ENCODE measurements at places on chromosomes 13 and 19.

- DNase-seq = peak; percentile 38
Observed at GRCh38 chr19:37594982-37595382, 306 bp downstream of the ZNF540 start.

DNA sequence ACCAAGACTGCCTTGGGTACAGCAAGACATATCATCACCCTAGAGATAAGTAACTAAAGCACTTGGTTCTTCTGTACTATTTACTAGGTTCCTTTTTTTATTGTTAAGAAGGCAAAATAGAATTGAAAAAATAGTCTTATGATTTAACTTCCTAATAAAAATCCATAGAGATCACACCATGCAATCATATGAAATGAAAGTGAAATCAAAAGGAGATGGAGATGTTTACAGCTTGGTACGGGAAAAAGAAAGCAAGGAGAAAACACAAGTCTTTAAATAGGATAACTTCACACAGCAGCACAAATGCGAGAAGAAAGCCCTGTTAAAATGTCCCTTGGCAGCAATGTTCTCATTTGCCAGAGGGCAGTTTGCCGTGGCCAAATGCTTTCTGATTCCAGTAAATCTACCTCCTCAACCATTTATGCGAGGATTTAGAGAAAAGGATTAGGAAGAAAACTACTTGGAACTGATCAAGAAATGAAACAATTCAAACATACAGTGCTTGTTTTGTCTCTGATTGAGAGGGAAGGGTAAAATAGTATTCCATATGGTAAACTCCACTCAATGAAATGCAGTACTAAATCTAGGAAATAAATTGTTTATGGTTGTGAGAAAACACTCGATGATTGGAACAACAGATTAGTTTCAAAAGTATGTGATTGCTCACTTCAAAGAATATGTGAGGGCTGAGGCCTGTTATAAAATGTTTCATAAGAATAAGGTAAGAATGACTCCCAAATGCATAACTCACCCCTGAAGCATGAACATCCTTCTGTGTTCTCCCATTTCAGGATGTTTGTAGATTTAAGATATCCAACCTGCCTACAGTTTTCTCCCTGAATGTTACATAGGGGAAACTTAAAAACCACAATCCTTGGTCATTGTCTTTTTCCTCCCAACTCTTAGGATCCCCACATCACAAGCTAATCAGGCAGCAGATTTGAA, 487.8 kb downstream of the DACH1 start:
- DNase-seq = no peak

GRCh38 chr19:17686023-17686521, 2.1 kb downstream of the UNC13A start:
- no peak for DNase-seq

- DNase-seq = no peak
Observed at GRCh38 chr19:50181121-50181520, 18.0 kb upstream of the IZUMO2 start.

GRCh38 chr19:996051-996838, 4.0 kb upstream of the GRIN3B start:
- peak; percentile 53 for DNase-seq

- DNase-seq = no peak
Observed at GRCh38 chr19:6822311-6822670, 49.8 kb downstream of the VAV1 start.

DNA sequence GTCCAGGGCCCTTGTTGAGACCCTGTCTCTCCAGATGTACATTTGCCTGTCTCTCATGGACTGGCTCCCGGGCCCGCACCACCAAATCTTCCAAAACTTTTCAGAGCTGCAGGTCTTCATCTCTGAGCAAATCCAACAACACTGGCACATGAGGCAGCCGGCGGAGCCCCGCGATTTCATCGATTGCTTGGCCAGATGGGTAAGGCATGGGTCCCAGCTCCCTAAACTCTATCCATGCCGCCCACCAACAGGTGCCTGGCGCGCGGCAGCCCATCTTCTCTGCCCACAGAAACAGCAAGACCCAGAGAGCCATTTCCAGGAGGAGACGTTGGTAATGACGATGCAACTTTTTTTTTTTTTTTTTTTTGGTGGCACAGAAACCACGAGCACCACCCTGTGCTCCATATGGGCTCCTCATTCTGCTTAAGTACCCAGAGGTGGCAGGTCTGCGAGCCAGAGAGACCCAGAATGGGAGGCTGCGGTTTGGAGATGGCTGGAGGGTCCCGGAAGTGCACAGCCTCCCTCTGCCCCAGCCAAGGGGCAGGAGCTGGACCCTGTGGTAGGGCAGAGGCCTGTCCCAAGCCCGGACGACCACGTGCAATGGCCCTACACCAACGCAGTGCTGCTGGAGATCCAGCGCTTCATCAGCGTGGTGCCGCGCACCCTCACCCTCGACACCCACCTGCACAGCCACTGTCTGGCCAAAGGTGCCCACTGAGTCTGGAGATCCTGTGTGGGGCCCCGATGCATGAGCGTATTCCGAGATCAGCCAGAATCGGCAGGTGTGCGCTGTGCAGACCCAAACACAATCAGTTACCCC, 22.6 kb downstream of the CYP2F1 start:
- DNase-seq = no peak

DNA sequence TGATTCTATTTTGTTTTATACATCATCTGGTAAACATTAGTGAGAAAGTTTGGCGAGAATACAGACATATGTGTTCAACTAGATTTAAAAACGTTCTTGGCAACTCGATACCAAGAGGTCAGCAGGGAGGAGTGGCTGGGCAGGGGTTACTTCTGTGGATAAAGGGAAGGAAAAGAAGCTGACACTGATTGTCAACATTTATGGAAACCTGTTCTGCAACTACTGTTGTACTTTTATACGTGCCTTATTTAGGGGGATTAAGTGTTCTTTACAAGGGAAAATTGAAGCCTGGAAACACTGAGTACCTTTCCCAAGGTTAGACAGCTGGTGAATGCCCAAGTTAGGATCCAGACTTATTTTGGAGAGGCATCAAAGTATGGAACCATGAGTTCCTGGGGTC, 65.0 kb downstream of the MTUS2 start:
- no peak for DNase-seq

DNA sequence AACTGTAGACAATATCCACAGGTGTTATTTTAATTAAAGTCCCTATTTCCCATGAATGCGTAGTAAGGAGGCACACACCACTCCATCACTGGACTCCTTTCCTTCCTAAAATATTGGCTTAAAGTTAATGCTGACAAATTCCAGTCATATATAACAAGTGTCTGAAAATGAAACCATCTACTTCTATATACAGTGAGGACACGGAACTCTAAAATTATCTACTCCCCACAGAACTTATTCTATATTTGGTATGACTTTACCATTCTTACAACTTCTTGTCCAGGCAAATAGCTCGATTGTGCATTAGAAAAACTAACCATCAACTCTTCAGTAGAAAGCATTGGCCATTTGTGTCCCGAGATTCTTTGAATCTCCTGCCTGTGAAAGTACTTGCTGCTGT, 1560.2 kb downstream of the EFNB2 start:
- DNase-seq = no peak

DNA sequence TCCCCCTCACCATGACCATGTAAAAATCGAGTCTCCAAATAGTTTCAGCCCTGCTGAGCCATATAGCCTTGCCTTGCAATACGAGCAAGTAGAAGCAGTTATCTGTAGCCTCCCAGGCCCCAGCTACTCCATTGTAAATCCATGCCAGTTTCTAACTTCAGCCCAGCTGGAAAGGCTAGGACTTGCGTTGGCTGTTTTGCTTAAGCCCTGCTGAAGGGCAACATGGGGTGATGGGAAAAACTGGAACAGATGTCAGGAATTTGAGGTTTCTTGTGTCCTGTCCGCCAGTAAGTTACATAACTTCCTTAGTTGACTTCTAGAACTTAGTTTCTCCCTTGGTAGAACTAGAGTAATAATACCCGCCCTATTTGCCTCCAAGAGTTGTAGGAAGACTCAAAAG, 216.0 kb upstream of the SERP2 start:
- no peak for DNase-seq

DNA sequence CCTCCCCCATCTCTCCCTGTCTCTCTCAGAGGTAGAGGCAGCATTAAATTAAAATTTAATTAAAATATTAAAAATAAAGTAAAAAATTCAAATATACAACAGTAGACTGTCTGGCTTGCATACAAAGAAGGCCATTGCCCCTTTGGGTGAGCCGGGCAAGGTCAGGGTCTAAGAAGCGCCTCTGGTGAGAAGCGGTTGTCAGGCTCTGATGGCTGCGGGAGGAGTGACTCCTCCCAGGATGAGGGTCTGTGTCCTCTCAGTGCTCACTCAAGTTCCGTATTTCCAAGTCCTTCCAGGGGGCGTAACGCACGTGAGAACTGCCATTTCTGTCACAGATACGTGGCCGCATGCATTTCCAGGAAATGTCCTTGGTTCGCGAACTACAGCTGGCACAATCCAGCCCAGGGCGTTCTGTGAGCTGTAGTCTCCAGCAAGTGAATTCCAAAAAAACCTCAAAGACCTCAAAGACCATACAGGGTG, 737 bp upstream of the ZNF181 start:
- no peak for DNase-seq

- DNase-seq = no peak
Observed at GRCh38 chr13:85347251-85347650, 452.0 kb downstream of the SLITRK6 start.

DNA sequence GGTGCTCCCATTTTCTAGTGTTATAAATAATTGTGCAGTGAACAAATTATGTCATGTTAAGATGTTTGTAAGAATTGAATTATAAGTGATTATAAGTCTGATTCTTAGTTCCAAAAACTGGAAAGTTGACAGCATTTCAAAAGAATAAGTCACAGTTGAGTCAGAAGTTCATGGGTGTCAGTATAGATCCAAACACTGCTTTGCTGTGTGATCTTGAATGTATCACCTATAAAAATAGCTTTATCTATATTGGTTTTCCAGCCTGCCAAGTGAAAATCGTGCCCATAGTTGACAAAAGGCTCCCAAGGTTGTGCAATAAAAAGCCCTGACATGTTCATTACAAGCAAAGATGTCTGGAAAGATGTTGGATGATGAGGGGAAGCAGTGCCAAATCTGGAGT, 336.0 kb downstream of the MTUS2 start:
- DNase-seq = no peak

GRCh38 chr19:16581971-16582343, 9.7 kb upstream of the SLC35E1 start:
- DNase-seq = no peak

DNA sequence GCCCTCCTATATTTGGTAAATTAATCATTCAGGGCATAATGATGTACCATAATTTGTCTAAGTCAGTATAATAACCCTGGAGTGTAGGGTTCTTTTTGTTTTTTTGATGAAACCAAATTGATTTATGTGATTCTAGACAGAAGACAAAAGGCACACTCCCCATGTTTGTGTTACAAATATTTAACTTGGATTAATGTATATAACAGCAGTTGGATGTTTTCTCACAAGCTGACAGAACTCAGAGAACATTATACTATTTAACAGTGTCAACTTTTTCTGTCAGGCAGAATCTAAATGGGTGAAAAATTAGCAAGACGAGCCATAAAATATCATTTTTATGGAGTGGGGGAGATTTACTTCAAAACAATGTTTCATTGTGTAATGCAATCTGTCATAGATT, 15.2 kb downstream of the CBY2 start:
- no peak for DNase-seq

GRCh38 chr19:42480335-42481095, 37.8 kb upstream of the CXCL17 start:
- no peak for DNase-seq

- DNase-seq = no peak
Observed at GRCh38 chr13:28037399-28037798, 48.9 kb upstream of the URAD start.

DNA sequence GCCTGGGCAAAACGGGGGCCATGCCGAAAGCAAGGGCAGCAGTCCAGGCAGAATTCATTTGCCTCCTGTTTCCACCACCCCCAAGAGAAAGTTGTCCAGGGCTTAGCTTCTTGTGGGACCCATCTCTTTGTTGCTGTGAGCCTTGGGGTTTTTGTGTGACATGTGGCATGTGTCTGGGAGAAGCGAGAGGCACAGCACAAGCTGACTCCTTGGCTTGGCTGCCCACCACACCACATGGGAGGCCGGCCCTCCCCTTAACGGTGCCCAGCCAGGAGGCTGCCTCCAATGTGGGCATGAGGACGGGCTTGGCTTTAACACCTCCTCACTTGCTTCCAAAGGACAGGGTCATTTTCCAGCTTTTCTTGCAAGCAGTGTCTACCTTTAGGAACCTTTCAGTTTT, 81.6 kb downstream of the ZNF536 start:
- DNase-seq = no peak

GRCh38 chr13:107421028-107421427, 794.3 kb downstream of the LIG4 start:
- DNase-seq = no peak

DNA sequence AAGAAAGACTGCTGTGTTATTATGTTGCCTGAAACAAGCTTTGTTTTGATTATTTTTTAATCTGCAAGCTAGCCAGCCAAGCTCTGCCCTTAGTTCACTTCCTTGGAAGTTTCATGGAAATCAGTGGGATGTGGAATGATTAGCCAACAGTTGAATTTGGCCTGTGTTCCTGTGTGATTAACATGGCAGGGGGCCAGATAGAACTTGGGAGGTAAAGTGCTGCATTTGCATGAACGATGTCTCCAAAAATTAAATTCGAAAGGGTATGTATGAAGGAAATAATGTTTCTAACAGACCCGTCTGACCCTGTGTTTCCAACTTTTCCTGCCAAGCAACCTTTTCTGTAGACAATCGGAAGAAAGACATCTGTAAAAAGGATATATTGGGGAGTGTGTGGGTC, 32.2 kb downstream of the UFM1 start:
- DNase-seq = no peak

DNA sequence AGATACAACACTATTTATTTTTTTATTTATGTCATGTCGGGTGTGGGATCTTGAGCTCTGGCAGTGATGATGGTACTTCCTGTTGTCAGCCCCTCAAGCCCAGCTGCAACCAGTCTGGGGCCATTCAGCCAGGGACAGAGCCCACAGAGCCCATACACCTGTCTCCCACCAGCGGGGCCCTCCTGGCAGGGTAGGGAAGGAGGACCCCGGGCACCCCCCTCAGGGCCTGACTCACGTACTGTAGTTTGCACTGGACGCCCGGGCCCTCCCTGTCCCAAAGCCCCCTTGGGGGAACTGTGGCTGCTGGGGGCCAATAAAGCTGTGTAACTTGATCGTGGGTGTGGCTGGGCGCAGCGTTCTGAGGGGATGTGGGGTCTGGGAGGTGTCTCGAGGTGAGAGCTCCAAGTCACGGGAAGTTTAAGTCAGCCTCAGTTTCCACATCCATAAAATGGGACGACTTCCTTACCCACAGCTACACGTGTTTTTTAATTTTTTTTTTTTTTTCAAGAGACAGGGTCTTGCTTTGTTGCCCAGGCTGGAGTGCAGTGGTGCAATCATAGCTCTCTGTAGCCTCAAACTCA, 9.5 kb downstream of the ATG4D start:
- DNase-seq = no peak

- no peak for DNase-seq
Observed at GRCh38 chr19:44611812-44612295, 1.5 kb upstream of the IGSF23 start.

DNA sequence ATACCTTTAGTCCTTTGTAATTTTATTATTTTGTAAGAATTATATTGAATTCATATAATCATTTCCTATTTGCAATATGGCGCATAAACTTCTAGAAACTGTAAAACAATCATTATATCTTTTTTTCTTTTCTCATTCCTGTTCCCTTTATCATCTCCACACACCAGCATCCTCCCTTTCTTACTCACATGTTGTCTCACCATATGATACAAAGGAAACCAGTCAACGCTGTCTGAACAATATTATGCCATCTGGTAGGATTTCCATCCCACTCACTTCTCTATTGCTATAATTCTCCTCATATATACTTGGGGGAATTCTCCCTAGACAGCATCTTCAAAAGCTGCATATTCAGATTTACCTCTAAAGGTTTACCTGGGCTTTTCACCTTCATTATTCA, 389.8 kb downstream of the NDFIP2 start:
- no peak for DNase-seq

GRCh38 chr19:15251010-15251748, 18.9 kb upstream of the EPHX3 start:
- no peak for DNase-seq

All from stimulated activated CD4-positive, alpha-beta T cell treated with anti-CD3 and anti-CD28 coated beads, Interleukin-12 subunit alpha, Interleukin-12 subunit beta, amount 100 ng/mL, for 4 hours (primary cell).